ENCODE measurements at places on chromosomes 11 and 22. TPM values are rescaled to one million over a fixed set of nuclear protein-coding genes. Genes with fewer than 3 reads are reported as not detected.

SESN3 gene
- total RNA-seq: 4.2 TPM

DNA sequence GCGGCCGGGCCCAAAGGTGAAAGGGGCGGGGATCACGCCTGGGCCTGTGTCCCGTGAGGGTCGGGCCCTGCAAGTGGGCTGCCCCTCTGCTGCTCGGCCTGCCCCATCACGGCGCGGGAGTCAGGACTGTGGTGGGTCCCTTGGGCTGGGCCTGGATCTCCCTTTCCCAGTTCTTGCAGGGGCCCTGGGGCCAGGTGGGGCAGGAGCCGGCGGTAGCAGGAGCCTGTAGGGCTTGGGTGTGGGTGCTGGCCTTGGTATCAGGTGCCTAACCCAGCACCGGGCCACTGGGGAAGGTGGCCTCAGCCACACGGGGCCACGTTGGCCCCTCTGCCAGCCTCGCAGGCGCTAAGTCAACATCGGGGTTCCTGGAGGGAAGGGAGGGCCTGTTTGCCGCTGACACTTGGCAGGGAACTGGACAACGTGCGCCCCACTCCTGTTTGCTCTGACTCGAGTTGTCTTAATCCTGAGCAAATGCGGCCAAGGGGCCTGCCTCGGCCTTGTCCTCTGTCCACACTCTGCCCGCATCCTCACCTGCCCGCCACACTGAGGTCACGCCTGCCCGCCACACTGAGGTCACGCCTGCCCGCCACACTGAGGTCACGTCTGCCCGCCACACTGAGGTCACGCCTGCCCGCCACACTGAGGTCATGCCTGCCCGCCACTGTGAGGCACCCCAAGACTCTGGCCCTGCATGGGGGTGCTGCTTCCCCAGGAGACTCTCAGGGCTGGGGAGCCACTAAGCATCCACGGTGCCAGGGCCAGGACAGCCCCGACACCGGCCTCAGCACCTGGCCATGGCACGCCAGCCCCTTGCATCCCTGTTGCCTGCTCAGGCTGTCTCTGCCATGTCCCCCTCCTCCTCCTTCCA, 14.2 kb upstream of the MUC5B start:
- no peak overlapping the region for H3K4me3 ChIP-seq
- DNase-seq: no peak
- no peaks in the 10 kb centered on the region for H3K36me3 ChIP-seq
- H3K4me1 ChIP-seq: peaks cover 7% of the 10 kb centered on the region
- no peaks in the 10 kb centered on the region for H3K27me3 ChIP-seq
- no peak overlapping the region for H3K27ac ChIP-seq

DNA sequence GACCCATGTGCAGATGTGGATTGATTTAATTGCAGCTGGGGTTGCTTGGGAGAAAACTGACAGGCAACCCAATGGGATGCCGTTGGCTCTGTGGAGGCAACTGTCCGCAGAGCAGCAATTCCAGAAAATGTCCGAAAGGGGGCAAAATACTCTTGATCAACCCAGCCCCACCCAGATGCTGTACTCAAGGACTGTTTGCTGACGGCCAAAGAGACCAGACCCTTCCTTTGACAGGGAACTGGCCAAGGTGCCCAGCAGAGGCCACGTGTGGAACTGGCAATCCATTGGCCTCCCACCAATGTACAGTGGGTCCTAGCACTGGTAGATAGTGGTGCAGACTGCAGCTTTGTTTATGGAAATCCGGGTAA, 29.7 kb upstream of the KCNA4 start:
- no peaks in the 10 kb centered on the region for H3K27me3 ChIP-seq
- no peaks in the 10 kb centered on the region for H3K36me3 ChIP-seq
- no peak overlapping the region for H3K4me3 ChIP-seq
- no peak overlapping the region for H3K27ac ChIP-seq
- DNase-seq: no peak

GRCh38 chr22:23708270-23708669, 17.5 kb downstream of the RGL4 start:
- no peaks in the 10 kb centered on the region for H3K4me1 ChIP-seq
- H3K36me3 ChIP-seq: peaks cover 72% of the 10 kb centered on the region
- no peak overlapping the region for H3K4me3 ChIP-seq
- no peaks in the 10 kb centered on the region for H3K27me3 ChIP-seq
- DNase-seq: no peak

ZNF214 gene
- 2.1 TPM for total RNA-seq

GRCh38 chr22:39308614-39309363, 10.6 kb downstream of the RPL3 start:
- H3K27me3 ChIP-seq: no peaks in the 10 kb centered on the region
- H3K4me1 ChIP-seq: peaks cover 43% of the 10 kb centered on the region
- DNase-seq: peak; percentile 92
- peak overlapping the region; percentile 52 for H3K4me3 ChIP-seq
- H3K36me3 ChIP-seq: peaks cover 8% of the 10 kb centered on the region
- H3K27ac ChIP-seq: peak overlapping the region; percentile 85

DNA sequence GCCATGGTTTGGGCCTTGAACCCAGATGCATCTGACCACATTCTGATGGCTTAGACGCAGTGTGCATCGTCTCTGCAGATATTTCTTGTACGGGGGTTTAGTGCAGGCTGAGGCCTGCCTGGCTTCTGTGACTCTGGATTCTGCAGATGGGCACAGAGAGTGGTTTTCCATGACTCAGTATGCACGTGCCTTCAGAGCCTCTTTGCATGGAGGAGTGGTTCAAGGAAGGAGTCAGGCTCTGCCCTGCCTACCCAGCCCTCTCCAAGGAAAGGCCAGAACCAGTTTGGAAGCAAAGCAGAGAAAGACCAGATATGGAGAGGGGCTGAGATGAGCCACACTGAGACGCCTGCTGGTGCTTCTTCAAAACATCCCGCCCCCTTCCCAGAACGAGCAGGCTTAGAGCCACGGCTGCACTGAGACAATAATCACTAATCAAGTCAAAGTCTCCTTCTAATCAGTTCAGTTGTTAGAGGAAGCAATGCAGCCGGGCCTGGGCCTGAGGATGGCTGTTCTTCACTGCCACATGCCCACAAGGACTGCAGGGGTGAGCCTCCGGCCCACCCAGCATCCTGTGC, 308.9 kb downstream of the NXPE2 start:
- no peak overlapping the region for H3K27ac ChIP-seq
- H3K4me1 ChIP-seq: no peaks in the 10 kb centered on the region
- H3K36me3 ChIP-seq: no peaks in the 10 kb centered on the region
- H3K27me3 ChIP-seq: no peaks in the 10 kb centered on the region
- DNase-seq: no peak

DNA sequence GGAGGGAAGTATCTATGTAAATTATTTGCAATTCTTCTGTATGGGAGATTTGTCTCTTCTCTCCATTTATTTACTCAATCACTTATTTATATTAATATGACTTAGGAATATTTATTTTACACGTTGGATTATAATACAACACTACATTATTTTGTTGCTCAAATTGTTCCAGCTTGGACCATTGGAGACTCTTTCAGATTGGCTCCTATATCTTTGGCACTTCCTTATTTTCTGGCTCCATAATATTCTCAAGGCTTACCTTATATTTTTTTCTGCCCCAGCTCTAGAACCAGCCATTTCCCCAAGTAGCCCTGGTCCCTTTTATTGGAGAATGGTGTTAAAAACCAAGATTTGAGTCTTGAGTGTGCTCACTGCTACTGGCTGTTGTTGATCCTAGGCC, 101.9 kb downstream of the LRRC32 start:
- H3K36me3 ChIP-seq: no peaks in the 10 kb centered on the region
- no peak overlapping the region for H3K4me3 ChIP-seq
- H3K4me1 ChIP-seq: no peaks in the 10 kb centered on the region
- no peaks in the 10 kb centered on the region for H3K27me3 ChIP-seq

TSSK2 gene
- not detected for total RNA-seq

HEPHL1 gene
- total RNA-seq: not detected

- no peak for DNase-seq
- no peak overlapping the region for H3K27ac ChIP-seq
- no peaks in the 10 kb centered on the region for H3K4me1 ChIP-seq
- no peak overlapping the region for H3K4me3 ChIP-seq
- no peaks in the 10 kb centered on the region for H3K27me3 ChIP-seq
- H3K36me3 ChIP-seq: no peaks in the 10 kb centered on the region
These were observed 8.1 kb downstream of the SGSM1 start for GRCh38 chr22:24813861-24814770.

DNA sequence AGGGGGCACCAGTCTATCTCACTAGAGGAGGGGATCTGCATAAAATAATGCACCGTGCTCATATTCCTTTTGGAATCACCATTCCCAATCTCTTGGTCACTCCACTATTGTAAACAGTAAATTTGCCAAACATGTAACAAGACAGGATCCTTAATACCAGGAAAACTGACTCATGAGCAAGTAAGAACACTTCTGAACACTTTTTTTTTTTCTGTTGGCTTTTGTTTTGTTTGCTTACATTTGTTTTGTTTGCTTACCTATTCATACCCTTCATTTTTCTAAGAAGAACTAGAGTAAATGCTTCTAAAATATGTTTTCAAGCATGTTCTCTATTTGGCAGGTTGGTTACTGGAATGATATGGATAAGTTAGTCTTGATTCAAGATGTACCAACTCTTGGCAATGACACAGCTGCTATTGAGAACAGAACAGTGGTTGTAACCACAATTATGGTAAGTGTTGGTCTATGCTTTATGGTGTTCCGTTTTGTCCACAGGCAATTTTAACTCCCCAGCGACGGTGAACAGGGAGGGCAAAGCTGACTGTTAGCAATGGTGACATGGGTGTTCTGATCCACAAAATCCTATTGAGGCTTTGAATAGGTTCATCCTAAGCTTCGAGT, 111.8 kb downstream of the MSANTD4 start:
- H3K4me1 ChIP-seq: no peaks in the 10 kb centered on the region
- H3K27me3 ChIP-seq: no peaks in the 10 kb centered on the region
- no peak overlapping the region for H3K27ac ChIP-seq

LRRC32 gene
- total RNA-seq: 0.54 TPM

RFPL1 gene
- not detected for total RNA-seq

GRCh38 chr11:34013898-34014571, 37.5 kb upstream of the CAPRIN1 start:
- no peak for DNase-seq
- no peak overlapping the region for H3K4me3 ChIP-seq
- H3K27ac ChIP-seq: no peak overlapping the region
- no peaks in the 10 kb centered on the region for H3K36me3 ChIP-seq
- no peaks in the 10 kb centered on the region for H3K4me1 ChIP-seq

TNNT3 gene
- 0.71 TPM for total RNA-seq

OR52B6 gene
- not detected for total RNA-seq

DNA sequence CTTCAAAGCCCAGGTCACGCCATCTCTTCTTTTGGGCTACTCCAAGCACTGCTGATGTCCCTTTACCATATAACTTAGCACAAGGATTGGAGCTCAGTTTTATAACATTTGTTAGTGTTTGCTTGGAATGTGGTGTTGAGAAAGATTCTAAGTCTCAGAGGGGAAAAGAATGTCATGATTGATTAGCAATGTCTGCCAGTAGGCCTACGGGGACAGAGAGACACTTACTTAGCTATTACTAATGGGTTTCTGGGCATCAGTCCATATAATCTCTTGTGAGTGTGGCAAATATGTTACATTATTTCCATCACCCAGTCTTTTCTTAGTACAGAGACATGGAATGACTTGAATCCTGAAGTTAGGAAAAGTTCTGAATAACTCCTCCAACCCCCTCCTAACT, 75.4 kb upstream of the FSHB start:
- DNase-seq: no peak
- H3K27me3 ChIP-seq: no peaks in the 10 kb centered on the region
- no peak overlapping the region for H3K4me3 ChIP-seq
- H3K27ac ChIP-seq: no peak overlapping the region

GRCh38 chr22:20406686-20407408, 12.9 kb downstream of the ZNF74 start:
- DNase-seq: no peak
- H3K36me3 ChIP-seq: peaks cover 3% of the 10 kb centered on the region
- no peak overlapping the region for H3K4me3 ChIP-seq
- H3K27ac ChIP-seq: no peak overlapping the region

NRIP3 gene
- 0.15 TPM for total RNA-seq

OVOL1 gene
- total RNA-seq: 14.7 TPM

GRCh38 chr11:13602844-13603243, 65.6 kb upstream of the FAR1 start:
- no peaks in the 10 kb centered on the region for H3K36me3 ChIP-seq
- H3K4me1 ChIP-seq: no peaks in the 10 kb centered on the region
- no peak overlapping the region for H3K4me3 ChIP-seq
- H3K27ac ChIP-seq: no peak overlapping the region
- DNase-seq: no peak
- no peaks in the 10 kb centered on the region for H3K27me3 ChIP-seq

GRCh38 chr11:85875505-85875904, 20.3 kb downstream of the CCDC83 start:
- H3K4me3 ChIP-seq: no peak overlapping the region
- no peaks in the 10 kb centered on the region for H3K36me3 ChIP-seq
- H3K27ac ChIP-seq: no peak overlapping the region

FLRT1 gene
- total RNA-seq: 0.15 TPM

RFPL2 gene
- total RNA-seq: 0.61 TPM

- DNase-seq: no peak
- H3K27me3 ChIP-seq: no peaks in the 10 kb centered on the region
- no peaks in the 10 kb centered on the region for H3K4me1 ChIP-seq
- no peak overlapping the region for H3K27ac ChIP-seq
These were observed 64.1 kb upstream of the ALX4 start for GRCh38 chr11:44374001-44374400.

DNA sequence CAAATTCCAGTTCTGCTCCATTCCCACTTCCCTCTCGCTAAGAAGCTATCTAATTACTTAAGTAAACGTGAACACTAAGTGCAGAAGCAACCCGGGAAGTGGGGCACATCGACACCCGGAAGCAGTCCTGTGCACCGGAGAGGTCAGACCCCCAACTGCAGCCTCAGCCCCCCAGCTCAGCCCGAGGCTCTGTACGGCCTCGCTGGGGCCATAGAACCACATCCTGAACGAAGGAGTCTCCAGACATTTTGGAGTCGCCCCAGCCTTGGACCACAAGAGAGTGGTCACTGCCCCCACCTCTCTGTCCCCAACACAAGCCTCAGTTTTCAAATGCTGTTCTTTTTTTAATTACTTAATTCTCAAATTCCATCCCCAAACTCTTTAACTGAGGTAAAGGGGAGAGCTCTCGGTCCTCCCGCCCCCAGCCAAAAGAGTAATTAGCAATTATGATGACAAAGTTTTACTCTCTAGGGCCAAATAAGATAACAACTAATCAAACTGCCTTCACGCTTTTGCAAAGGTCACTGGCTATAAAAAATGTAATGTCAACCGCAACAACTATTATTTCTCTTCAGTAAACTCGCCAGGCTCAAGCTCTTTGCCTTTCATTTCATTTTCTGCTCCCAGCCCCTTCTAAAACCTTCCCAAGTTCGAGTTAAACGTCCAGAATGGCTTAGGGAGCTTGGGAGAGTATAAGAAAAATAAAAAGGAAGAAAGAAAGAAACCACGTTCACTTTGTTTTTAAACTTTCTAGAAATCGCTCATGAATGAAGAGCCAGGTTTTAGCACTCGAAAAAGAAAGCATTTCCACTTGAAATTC, 2.2 kb downstream of the PAX6 start:
- no peaks in the 10 kb centered on the region for H3K27me3 ChIP-seq
- no peak overlapping the region for H3K4me3 ChIP-seq
- H3K4me1 ChIP-seq: peaks cover 16% of the 10 kb centered on the region
- H3K27ac ChIP-seq: no peak overlapping the region

- H3K27me3 ChIP-seq: no peaks in the 10 kb centered on the region
- no peak overlapping the region for H3K27ac ChIP-seq
- peaks cover 46% of the 10 kb centered on the region for H3K4me1 ChIP-seq
- H3K4me3 ChIP-seq: no peak overlapping the region
These were observed 3.7 kb upstream of the GAL start for GRCh38 chr11:68680541-68681231.

KCNJ5 gene
- total RNA-seq: 0.17 TPM

SAA1 gene
- total RNA-seq: 8.6 TPM

Data from HCT116 (cell line).